Forelimb muscle (tissue), 1 donor: ENCODE measurements at places on chromosomes 13 and 19.

DNA sequence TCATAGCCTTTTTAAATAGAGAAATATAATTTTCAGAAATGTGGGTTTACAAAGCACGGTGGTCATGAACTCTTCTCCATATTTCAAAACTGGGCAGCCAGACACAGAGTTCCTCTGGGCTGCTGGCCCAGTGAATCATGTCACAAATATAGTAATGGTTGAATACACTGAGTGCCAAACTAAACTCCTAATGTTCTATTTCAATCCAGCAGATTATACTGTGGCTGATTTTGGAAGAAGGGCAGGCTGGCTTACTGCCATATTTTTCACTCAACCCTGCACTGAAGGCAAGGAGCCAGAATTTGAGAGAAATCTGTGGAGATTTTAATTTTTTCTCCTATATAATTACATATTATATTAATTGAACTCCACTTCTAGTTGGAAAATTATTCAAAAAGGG, 17.0 kb upstream of the PRR20A start:
- peak; percentile 48 for DNase-seq

DNA sequence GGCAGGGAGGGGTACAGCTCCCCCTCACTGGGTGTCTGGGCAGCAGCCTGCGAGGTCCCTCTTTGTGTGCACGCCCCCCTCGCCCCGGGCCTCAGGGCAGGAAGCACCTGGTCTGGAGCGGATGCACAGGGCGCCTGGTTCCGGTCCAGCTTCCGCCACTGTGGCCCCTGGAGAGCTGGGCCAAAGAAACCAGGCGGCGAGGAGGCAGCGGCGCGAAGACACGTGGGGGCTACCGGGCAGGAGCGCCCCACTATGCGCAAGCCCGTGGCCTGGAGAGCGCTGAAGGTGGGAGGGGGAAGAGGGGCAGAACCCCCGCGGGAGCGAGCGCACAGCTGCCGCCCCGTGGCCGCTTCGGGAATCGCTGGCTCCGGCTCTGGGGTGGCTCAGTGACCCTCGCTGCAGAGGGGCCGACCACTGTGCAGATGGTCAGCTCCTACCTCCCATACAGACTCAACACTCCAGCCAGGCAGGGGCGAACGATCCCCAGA, 1.7 kb upstream of the LYL1 start:
- no peak for DNase-seq

GRCh38 chr19:10155839-10156238, 36.1 kb upstream of the EIF3G start:
- DNase-seq = no peak

- no peak for DNase-seq
Measured at GRCh38 chr19:35045667-35046300, 4.3 kb downstream of the HPN start.

- no peak for DNase-seq
Measured at GRCh38 chr13:37701972-37702371, 103.4 kb upstream of the POSTN start.

GRCh38 chr13:46660416-46660815, 107.4 kb downstream of the LRCH1 start:
- DNase-seq = no peak

DNA sequence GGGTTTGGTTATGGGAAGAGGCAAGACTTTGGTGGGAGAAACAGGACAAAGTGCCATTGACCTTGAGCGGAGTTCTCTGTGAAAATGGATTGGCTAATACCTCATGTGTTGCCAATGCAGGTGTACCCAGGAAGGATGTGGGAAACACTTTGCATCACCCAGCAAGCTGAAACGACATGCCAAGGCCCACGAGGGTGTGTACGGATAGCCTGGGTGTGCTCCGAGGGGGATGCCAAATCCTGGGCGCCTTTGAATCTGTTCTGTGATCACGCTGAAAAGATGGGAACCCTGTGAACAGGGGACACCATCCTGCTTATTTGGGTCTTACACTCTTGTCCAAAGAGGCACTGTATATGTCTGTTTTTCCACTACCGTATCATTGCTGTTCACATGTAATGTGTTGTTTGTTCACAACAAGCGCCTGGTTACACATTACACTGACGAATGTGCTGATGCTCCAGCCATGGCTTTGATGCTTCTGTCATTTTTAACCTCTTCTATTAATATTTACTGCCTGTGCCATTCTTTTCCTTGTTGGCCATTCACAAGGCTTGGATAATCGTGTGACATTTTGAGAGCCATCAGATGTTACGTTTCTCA, 8.3 kb downstream of the GTF3A start:
- no peak for DNase-seq

GRCh38 chr13:72379581-72379980, 347.8 kb downstream of the MZT1 start:
- no peak for DNase-seq

GRCh38 chr13:51125495-51126226, 14.6 kb upstream of the C13orf42 start:
- no peak for DNase-seq

- no peak for DNase-seq
Measured at GRCh38 chr13:56457535-56458190, 683.1 kb upstream of the PRR20A start.

DNA sequence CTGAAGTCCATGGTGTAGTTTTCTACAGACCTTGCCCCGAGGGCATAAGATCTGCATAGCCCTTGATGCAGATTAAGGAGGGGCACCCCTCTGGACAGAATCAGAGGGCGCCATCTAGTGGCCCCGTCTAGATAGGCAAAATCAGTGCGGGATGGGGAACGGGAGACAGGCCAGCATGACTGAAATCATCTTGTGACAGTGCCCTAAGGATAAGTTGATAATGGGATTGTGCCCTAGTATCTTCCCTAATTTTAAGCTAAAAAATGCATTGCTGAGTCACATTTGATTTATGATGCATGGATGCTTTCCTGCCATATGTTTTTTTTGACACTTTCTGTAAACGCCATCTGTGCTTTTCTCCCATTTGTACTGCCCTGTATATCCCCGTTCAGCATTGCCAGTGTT, 19.0 kb upstream of the GPI start:
- no peak for DNase-seq

DNA sequence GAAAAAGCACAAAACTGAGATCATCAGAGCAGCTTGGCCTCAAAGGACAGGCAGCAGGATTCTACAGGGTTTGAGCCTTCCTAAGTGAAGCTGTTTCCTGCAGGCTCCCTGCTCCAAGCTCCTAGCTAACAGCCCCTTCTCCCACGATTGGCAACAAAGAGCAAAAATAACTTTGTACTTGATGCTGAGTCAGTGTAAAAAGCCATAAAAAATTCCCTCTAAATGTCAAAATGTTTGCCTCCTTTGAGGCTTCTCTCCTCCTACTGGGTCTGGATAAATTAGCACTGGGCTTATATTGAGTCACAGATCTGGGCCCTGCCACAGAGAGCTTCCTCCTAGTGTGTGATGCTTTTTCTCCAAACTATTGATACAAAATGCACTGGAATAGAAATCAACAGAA, 153.3 kb downstream of the TNFRSF19 start:
- DNase-seq = no peak
